Pancreas (tissue), 10 donors: ENCODE measurements at places on chromosomes 5 and 9. TPM values are rescaled to one million over a fixed set of nuclear protein-coding genes. Genes with fewer than 3 reads are reported as not detected.

LCN15 gene
- total RNA-seq, result not detected

BRD9 gene
- total RNA-seq, result 21.7 TPM

SV2C gene
- total RNA-seq, result 0.08 TPM

DNA sequence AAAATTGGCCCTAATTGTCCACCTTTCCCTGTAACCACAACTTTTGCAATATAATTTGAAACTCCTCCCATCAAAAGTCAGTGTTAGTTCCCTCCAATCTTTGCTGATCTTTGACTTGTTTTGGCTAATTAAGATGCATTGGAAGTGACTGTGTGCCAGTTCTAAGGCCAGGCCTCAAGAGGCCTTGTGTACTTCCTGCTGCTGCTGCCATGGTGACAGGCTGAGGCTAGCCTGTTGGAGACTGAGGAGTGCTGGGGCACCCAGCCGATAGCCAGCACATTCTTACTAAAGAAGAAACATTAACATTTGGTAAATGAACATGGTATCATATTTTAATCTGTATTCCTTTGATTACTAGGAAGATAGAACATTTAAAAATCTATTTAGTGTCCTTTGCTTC is 86.5 kb downstream of the SREK1 start:
- no peaks in the 10 kb centered on the region for H3K36me3 ChIP-seq
- DNase-seq, result no peak
- H3K4me1 ChIP-seq, result no peaks in the 10 kb centered on the region
- H3K27me3 ChIP-seq, result no peaks in the 10 kb centered on the region
- no peak overlapping the region for H3K4me3 ChIP-seq
- no peak overlapping the region for H3K27ac ChIP-seq

GRCh38 chr9:99762470-99762869 is 59.2 kb upstream of the NR4A3 start:
- no peaks in the 10 kb centered on the region for H3K36me3 ChIP-seq
- DNase-seq, result no peak
- H3K4me3 ChIP-seq, result no peak overlapping the region
- H3K27ac ChIP-seq, result no peak overlapping the region
- H3K4me1 ChIP-seq, result no peaks in the 10 kb centered on the region

GRCh38 chr9:92504881-92505280 is 22.6 kb upstream of the ASPN start:
- no peaks in the 10 kb centered on the region for H3K36me3 ChIP-seq
- H3K4me1 ChIP-seq, result no peaks in the 10 kb centered on the region
- H3K27ac ChIP-seq, result no peak overlapping the region
- no peak for DNase-seq
- H3K27me3 ChIP-seq, result no peaks in the 10 kb centered on the region

- H3K4me3 ChIP-seq, result peak overlapping the region; percentile 51
- no peak for DNase-seq
- no peaks in the 10 kb centered on the region for H3K36me3 ChIP-seq
These were observed 1.8 kb upstream of the TLE4 start for GRCh38 chr9:79569814-79570447.

DNA sequence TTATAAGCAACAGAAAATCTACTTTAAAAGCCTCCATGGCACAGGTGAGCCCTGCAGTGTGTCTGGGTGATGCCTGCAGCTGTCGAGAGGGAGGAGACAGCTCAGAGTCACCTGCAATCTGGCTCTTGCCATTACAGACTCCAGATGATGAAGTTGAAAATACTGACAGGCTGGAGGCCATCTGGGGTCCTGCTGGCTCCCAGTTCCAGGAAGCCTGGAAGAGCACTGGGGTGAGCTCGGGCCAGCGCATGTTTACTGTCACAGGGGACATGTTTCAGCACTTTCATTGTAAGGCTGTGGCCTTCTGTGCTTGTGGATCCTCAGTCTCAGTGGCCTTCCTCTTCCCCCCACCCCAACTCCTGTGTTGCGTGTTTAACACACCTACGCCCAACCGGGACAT is 28.4 kb downstream of the CEL start:
- H3K27me3 ChIP-seq, result no peaks in the 10 kb centered on the region
- H3K4me1 ChIP-seq, result no peaks in the 10 kb centered on the region
- no peak for DNase-seq
- no peak overlapping the region for H3K27ac ChIP-seq
- H3K36me3 ChIP-seq, result no peaks in the 10 kb centered on the region

DNA sequence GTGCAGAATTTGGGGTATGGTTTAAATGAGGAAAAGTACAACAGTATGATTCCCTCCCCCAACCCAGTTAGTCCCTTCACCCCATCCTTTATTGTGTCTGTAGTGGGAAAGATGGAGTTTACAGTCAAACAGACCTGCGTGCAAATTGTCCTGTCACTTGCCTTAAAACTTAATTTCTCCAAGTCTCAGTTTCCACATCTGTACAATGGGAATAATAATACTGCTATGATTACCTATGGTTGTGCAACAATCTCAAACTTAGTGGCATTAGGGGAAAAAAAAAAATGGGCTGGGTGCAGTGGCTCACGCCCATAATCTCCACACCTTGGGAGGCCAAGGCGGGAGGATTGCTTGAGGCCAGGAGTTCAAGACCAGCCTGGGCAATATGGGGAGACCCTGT is 35.8 kb upstream of the CTNNA1 start:
- no peaks in the 10 kb centered on the region for H3K36me3 ChIP-seq
- no peaks in the 10 kb centered on the region for H3K27me3 ChIP-seq
- DNase-seq, result no peak

GRCh38 chr9:82513976-82514735 is 525.6 kb downstream of the SPATA31D1 start:
- no peak for DNase-seq
- no peak overlapping the region for H3K4me3 ChIP-seq

DNA sequence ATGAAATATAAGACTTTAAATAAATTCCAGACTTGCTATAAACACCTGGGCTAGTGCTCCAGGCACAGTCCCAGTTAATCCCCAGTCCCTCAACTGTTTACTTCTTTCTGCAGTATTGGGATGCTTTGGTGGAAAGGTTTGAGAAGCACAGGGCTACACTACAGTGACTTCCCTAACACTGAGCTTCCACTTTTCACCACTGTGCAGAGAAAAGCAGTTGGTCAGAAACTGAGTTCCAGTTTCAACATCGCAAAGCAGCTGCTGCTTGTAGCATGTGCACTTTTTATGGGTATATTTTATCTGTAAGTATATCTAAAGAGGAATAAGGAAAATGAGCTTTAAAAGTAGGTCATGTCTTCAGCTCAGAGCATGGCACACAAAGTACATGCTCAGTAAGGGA is 339.7 kb downstream of the NTRK2 start:
- H3K27me3 ChIP-seq, result no peaks in the 10 kb centered on the region
- DNase-seq, result no peak
- no peaks in the 10 kb centered on the region for H3K36me3 ChIP-seq
- no peaks in the 10 kb centered on the region for H3K4me1 ChIP-seq
- no peak overlapping the region for H3K4me3 ChIP-seq

LIX1 gene
- not detected for total RNA-seq

GRCh38 chr9:81825846-81826516 is 102.2 kb upstream of the SPATA31D4 start:
- DNase-seq, result no peak
- no peaks in the 10 kb centered on the region for H3K27me3 ChIP-seq
- no peaks in the 10 kb centered on the region for H3K36me3 ChIP-seq
- no peak overlapping the region for H3K27ac ChIP-seq
- H3K4me1 ChIP-seq, result no peaks in the 10 kb centered on the region

TAF1L gene
- total RNA-seq, result not detected

GRCh38 chr5:32258424-32258823 is 54.3 kb downstream of the MTMR12 start:
- no peak overlapping the region for H3K27ac ChIP-seq
- DNase-seq, result no peak
- peaks cover 12% of the 10 kb centered on the region for H3K4me1 ChIP-seq
- no peak overlapping the region for H3K4me3 ChIP-seq

- no peaks in the 10 kb centered on the region for H3K27me3 ChIP-seq
- H3K4me3 ChIP-seq, result no peak overlapping the region
- H3K27ac ChIP-seq, result no peak overlapping the region
These were observed 300.8 kb downstream of the CDH9 start for GRCh38 chr5:26737348-26738265.

DNA sequence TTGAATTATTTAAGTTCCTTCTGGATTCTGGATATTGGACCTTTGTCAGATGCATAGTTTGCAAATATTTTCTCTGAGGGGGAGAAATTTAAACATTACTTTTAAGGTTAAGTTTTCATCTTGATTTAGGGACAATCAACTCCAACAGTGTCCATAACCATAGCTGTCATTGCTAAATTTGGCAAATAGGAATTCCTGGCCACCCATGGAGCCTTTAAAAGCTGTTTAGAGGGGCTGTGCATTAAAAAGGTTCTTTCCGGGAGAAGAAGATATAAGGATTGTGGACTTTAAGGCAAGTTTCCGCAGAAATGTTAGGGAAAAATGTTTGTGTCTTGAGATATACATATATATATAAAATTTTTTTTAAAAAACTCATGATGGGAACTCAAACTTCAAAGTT is 339.7 kb downstream of the ADAMTS6 start:
- H3K4me1 ChIP-seq, result no peaks in the 10 kb centered on the region
- H3K27me3 ChIP-seq, result no peaks in the 10 kb centered on the region
- DNase-seq, result no peak
- no peak overlapping the region for H3K27ac ChIP-seq

SHB gene
- 23.3 TPM for total RNA-seq

OBP2B gene
- not detected for total RNA-seq
